ENCODE measurements at places on chromosomes 16 and 17. TPM values are rescaled to one million over a fixed set of nuclear protein-coding genes. Genes with fewer than 3 reads are reported as not detected.

MIEF2 gene
- total RNA-seq, result 10.6 TPM

HOXB5 gene
- total RNA-seq, result not detected

NOXO1 gene
- total RNA-seq, result not detected

ACSM2A gene
- not detected for total RNA-seq

TP53TG3F gene
- not detected for total RNA-seq

UTS2R gene
- 0.28 TPM for total RNA-seq

CDH1 gene
- 0.50 TPM for total RNA-seq

ASB16 gene
- total RNA-seq, result not detected

RNF112 gene
- total RNA-seq, result 1.0 TPM

OR2C1 gene
- total RNA-seq, result not detected

Data from natural killer cell (primary cell).